ENCODE measurements at places on chromosomes 2 and 18.

- DNase-seq, result no peak
Measured at GRCh38 chr2:206993396-206993911, 54.1 kb downstream of the CPO start.

DNA sequence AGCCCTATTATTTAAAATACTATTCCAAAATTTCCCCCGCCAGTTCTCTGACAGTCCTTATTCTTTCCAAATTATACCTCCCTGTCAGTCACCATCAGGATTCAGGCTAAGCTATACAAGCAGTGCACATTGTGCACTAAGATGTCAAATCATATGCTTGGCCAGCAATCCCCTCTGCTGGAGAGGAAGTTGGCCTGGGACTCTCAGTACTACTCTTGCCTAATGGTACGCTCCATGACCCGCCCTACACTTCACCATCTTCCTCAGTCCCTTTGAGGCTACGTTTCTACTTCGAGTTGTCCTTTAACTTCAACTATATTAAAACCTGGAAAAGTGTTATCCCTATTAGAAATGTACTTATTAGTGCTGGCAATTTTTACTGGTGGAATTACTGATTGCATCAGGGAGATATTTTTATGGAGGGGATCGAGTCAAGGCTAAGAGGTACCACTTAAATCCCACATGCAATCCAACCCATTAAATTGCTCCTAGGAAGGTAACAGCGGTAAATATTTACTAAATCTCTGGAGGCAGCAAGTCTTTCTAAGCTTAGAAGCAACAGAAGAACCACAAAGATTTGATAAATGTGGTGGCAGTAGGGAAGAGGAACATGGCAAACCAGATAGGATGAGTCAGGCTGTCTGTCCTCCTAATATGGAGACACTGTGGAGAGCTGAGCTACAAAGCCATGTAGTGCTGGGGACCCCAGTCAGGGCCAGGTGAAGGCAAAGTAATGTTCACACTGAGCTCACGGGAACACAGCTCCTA, 2.7 kb downstream of the USP40 start:
- no peak for DNase-seq

GRCh38 chr2:155377266-155377680, 678.8 kb downstream of the KCNJ3 start:
- no peak for DNase-seq

DNA sequence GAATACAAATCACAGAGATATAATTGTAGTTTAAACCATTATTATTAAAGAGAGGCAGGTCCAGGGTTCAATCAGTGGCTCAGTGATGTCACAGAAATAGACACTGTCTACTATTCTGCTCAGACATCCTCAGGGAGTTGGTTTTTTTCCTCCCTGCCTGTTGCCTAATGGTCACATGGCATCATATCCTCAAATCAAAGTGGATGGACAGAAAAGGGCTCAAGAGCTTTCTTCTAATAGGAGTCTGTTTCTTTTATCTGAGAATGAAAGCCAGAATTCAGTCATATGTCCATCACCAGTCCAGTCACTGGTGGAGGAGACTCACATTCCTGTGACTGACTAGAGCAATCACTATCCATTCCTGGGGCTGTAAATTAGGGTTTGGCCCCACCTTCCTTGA, 27.9 kb upstream of the EPC2 start:
- DNase-seq, result no peak

DNA sequence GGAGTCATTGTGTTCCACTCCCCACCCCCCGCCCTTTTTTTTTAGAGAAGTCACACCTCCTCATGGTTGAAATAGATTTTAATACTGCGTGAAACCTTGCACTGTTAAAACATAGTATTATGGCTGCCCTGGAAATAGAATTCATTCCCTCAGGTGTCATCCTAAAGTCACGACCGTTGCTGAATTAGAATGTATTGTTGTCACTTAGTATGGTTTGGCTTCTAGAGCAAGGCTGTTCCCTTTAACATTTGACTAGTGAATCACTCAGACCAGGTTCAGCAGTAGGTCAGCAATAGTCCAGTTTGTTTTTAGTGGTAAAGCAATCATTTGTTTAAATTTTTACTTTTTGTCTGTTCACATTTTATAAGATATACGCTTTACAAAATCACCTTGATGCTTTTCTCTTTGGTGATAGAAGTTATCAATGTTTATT, 1.2 kb downstream of the BABAM2 start:
- no peak for DNase-seq
